ENCODE measurements at places on chromosomes 11 and 22. TPM values are rescaled to one million over a fixed set of nuclear protein-coding genes. Genes with fewer than 3 reads are reported as not detected.

PIWIL4 gene
- 1.4 TPM for total RNA-seq

CSRP3 gene
- not detected for total RNA-seq

DDX25 gene
- 0.11 TPM for total RNA-seq

ST3GAL4 gene
- 22.5 TPM for total RNA-seq

VPREB1 gene
- not detected for total RNA-seq

SLC35F2 gene
- 22.9 TPM for total RNA-seq

EXPH5 gene
- 1.1 TPM for total RNA-seq

LINC01488 gene
- not detected for total RNA-seq

CARD18 gene
- not detected for total RNA-seq

TMEM45B gene
- not detected for total RNA-seq

ARL14EP gene
- total RNA-seq = 38.1 TPM

CRYBA4 gene
- not detected for total RNA-seq

JAM3 gene
- 86.5 TPM for total RNA-seq

KRTAP5-7 gene
- total RNA-seq = 0.11 TPM

SAA1 gene
- total RNA-seq = 0.33 TPM

SNRPD3 gene
- total RNA-seq = 221 TPM

PDGFD gene
- total RNA-seq = 1.4 TPM

PGA5 gene
- not detected for total RNA-seq

SHANK3 gene
- total RNA-seq = 0.50 TPM

OVCH2 gene
- total RNA-seq = not detected

RNF141 gene
- total RNA-seq = 31.9 TPM

NPAT gene
- total RNA-seq = 12.9 TPM

IFTAP gene
- 32.9 TPM for total RNA-seq

SCN4B gene
- not detected for total RNA-seq
